ENCODE measurements at places on chromosomes 1 and 21.

GRCh38 chr1:147046189-147046862, 108.2 kb downstream of the NBPF12 start:
- no peak for DNase-seq

DNA sequence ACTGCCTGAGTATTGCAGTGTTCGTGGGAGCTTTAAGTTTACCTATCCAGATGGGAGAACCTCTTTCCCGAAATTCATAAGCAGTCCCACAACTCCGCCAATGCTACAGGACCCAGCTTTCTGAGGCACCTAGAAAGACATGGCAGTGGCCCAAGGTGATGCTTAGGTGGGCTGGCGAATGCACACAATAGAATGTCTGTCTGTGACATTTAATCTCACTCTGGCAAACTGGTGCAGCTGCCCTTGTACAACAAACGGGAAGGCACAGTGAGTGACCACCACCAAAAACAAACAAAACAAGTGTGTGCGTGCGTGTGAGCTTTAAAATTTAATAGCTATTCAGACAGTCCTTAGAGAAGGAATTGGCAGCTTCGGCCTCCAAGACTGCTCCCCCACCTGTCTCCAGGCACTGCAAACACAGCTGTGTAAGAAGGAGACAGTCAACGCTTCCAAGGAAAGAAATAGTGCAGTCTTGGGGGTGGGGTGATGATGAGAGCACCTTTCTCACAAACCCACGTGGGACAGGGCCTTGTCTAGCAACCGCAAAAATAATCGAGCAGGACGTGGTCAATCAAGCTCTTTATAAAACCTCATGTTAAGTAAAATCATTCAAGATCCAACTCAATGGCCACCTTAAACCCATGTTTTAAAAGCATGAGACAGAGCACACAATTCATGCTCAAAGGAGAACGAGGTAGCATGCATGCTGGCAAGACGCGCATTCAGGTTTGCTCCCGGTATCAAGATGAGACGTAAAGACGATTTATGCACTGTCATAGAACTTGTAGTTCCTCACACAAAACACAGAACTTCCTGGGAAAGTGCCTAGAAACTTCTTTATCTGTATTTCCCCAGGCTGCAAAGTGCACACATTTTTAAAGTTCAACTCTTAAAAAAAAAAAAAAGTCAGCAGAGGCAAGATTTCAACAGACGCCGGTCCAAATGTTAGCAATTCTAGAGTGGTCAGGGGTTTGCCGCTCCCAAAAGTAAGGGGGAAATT, 84.1 kb downstream of the TM2D1 start:
- no peak for DNase-seq

DNA sequence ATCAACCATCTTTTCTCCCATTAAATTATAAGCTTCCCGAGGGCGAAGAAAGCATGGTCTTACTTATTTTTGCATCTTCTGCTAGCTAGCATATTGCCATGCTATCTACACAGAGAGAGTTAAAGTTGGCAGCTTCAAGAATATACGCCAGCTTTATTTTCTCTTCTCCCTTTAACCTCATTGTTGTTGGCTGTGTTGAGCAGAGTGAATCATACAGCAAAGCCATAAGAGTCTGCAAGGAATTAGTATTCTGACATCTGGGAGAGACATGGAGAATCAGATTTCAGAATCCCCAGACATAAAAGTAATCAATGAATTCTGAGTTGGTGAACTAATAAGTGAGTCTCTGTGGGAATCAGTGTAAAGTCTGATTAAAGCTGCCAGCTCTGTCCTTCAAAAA, 649.6 kb upstream of the PTBP2 start:
- DNase-seq: no peak

DNA sequence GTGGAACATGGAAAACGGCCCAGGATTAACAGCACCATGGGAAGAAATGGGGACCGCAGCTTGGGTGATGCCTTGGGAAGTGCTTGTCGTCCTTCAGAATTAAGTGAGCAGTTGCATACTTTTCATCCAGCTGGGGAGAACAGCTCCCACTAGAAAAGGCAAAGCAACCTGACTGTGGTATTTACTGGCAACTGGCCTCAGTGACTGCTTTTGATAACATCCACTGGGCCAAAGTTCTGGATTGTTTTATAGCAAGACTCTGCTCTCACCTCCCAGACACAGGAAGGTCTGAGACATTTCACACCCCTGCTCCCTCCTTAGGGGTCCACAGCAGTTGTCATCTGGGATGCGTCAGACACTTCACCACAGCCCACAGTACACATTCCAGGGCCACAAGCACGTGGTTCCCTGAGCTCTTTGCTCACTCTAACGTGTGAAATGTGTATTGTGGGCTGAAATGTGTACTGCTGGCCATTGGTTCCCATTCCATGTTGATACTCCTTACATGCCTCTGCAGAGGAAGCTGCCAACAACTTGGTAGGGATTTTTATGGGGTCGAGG, 6.6 kb downstream of the PAPPA2 start:
- no peak for DNase-seq

- DNase-seq: no peak
Observed at GRCh38 chr1:30536530-30536929, 186.9 kb downstream of the MATN1 start.

- no peak for DNase-seq
Observed at GRCh38 chr1:115338457-115338820, 390 bp upstream of the NGF start.

DNA sequence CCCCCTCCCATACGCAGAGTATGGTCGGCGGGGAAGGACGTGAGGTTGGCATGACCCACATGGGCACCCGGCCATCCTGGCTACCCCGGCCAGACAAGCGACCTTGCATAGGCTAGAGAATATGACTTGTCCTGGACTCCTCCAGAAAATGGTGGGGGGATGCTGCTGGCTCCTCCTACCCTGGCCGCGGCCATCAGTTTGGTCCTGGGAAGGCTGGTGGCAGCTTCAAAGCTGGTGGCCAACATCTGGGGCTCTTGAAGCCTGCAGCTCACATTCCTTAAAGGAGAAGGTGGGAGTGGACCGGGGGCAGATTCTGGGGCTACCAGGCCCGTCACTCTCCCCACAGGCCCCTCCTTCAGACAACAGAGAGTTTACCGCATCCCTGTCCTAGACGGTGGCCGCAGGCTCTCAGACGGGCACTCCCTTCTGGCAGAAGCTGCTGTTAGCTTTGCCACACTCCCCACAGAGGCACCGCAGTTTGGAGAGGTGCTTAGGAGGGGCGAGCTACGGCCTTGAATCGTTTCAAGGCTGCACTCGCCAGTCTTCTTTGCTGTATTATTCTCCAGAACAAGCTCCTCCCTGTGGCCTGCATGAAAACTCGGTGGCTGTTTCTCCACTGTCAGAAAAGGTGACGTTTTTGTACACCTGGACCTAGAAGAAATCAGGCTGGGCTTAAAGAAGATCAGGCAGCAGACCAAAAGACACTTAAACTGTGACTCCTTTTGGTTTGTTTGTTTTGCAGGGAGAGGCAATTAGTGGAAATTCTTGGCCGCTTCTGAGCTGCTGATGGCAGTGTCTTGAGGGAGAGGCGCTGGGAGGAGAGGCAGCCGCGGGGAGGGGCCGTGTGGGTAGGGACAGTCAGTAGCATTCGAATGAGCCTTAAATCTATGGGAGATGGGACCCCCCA, 68.0 kb downstream of the RUNX3 start:
- DNase-seq: no peak
